ENCODE measurements at places on chromosomes 1 and 21.

DNA sequence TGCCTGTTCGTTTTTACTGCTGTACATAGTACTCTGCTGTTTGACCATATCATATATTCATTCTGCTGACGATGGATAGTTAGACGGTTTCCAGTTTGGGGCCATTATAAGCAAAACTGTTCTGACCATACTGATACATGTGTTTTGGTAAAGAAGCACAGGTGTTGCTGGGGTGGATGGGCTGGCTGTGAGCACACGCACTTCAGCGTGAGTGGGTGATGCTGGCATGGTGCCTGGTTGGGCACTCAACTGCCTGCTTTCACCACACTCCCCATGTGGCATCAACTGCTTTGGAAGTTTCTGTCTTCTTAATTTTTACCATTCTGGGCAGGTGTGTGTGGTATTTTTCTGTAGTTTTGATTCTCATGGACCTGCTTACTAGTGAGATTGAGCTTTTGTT lies 37.3 kb downstream of the ADARB1 start:
- no peak for DNase-seq

- no peak for DNase-seq
Observed at GRCh38 chr1:77686796-77687518, 4.5 kb upstream of the ZZZ3 start.

GRCh38 chr21:39109596-39110210 lies 73.5 kb downstream of the PSMG1 start:
- no peak for DNase-seq

DNA sequence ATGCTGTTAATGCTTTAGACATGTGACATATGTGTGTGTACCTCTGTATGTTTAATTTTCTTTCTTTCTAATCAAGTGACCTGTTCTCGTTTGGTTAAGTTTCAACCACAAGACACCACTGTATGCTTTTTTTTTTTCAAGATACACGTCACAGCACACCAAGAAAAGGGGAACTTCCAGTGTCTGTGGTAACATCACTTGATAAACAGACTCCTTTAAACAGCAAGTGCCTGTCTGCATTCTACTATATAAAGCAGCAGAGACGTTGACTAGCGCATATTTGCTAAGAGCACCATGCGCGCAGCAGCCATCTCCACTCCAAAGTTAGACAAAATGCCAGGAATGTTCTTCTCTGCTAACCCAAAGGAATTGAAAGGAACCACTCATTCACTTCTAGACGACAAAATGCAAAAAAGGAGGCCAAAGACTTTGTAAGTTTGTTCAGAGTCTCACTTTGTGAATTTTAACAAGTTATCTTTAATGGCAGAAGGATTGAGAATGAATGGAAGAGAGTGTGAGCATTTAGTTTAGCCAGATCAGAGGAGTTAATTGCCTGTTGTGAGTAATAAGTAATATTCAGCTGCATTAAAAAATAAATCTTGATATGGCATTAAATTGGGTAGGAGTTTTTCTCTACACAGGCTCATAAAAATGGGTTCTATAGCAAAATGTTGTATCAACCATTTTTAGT lies at the start of gene RGS1:
Gene RGS1 (plus strand): TSS at position 275 of the 691 bp plus-strand sequence. CDS start 20 bp downstream, at position 295.
- peak; percentile 56 for DNase-seq

GRCh38 chr1:115744646-115745275 lies 23.8 kb downstream of the CASQ2 start:
- DNase-seq: no peak

DNA sequence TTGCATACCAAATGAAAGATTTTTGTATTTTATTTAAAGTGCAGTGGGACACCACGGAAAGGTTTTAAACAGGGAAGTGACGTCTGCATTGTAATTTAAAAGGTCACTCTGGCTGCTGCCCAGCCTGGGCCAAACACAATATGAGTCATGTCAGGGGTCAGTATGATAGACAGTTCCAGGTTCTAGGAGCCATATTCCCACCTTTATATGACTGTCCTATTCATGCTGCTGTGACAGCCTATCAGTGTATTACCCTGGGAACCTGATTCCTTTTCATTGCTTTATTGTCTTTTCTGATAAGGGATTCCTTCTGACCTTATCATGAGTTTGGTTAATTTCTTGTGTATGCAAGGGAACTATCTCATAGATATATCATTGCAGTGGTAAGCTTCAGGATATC lies 5.3 kb downstream of the VANGL1 start:
- no peak for DNase-seq

DNA sequence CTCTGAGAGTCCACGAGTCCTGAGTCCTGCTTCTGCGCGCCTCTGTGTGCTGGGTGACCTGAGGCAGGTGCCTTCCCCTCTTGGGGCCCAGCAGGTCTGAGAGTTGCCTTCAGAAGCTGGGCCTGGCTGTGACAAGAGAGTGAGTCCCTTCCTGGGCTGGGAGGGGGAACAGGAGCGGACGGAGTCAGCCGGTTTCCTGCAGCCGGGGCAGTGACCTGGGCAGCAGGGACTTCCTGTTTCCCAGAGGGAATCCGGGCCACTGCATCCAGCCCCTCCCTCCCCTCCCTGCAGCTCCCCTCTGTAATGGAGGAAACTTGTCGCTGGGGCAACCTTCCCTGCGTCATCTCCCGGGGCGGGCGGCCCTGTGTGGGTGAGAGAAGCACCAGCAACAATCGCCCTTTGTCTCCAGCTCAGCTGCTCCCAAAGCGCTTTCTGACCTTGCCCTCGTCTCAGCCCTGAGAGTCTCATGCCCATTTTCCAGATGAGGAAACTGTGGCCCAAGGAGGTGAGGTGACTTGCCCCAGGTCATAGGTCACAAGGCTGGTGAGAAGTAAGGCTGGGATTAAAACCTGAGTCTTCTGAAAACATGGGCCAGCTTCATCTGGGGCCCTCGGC lies 61.1 kb downstream of the SDC3 start:
- no peak for DNase-seq

GRCh38 chr1:27152004-27152828 lies 2.7 kb downstream of the SLC9A1 start:
- DNase-seq: no peak

DNA sequence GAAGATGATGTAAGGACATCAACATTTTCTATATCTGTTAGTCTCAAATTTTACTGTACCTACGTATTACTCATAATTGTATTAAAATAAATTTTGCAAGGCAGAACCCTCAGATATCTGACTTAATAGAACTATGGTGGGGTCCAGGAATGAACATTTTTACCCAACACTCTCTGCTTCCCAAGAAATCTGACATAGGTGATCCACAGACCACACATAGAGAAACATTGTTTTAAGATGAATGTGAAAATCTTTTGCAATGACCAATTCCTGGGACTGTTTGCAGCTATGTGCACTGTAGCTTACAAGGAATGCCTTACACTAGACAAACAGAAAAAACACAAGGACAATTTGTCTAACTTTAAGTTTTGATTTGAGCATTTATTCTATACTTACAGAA lies 645.6 kb upstream of the ADGRL2 start:
- no peak for DNase-seq

- no peak for DNase-seq
Observed at GRCh38 chr1:51268634-51269033, 32.6 kb downstream of the RNF11 start.

DNA sequence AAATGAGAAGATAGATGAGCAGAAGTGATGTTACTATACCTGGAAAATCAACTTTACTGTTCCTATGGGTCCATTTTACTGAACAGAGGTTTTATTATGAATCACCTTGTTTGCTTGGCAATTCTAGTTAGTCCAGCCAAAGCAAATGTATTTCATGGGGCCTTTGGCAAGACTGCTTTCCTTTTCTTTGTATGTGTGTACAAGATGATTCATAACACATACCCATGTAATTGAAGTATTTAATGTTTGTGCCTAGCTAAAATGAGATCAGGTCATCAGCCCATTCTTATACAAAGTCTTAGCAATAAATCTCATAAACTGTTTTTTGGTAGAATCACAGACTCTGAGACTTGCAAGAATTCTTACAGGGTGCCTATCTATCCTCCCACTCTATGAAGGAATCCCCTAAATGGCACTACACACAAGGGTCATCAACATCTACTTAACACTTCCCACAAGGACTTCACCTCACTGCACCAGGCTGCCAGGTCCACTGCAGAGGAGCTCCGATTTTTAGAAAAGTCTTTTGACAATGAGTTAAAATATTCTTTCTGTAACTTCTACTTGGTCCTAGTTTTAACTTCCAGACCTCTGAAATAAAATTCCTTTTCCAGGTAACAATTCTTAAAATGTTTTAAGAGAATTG lies 58.5 kb downstream of the LPAR3 start:
- DNase-seq: no peak

DNA sequence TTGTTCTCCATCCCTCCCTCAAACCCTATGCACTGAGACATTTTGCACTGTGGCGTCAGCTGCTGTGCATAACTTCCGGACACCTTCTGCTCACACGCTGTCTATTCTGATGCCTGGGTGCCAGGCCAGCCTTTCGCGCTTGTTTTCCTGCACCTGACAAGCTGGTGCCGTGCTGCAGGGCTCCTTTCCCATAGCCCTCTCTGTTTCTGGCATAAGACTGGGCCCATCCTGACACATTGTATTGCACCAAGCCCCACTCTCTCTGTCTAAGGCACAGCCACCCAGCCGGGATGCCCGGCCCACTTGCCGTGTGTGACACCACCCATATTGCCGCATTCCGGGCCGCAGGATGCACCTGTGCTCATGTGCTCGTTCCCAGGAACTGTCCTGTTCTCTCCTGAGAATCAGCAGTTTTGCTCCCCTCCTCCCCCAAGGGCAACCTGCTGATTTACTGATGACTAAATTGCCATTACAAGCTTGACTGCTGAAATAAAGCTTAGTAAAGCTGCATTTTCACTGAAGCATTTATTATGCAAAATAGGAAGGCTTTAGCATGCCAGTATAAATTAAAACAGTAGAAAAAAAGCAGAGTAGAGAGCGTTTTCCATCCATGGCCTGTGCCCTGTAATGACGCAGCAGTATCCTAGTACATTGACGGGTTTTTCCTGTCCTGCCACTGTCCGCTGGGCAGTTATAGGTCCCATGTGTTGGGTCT lies 88.0 kb downstream of the CD247 start:
- DNase-seq: no peak

DNA sequence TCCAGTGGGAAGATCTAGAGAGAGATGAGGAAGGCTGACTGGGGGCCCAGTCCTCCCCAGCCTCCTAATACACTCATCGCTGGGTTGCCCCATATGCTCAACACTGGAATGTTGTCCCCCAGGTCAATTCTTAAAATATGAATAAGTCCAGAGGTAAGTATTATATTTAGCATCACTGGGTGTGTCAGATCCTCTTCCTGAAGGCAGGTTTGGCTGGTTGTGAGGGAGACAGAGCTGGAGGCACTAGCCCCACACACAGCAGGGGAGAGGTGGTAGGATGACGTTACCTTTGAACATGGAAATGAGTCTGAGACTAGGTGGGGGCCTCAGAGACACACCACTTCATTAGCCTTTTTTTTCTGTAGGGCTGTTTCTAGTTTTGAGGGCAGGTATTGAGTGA lies 42.6 kb downstream of the SLC44A3 start:
- DNase-seq: no peak

DNA sequence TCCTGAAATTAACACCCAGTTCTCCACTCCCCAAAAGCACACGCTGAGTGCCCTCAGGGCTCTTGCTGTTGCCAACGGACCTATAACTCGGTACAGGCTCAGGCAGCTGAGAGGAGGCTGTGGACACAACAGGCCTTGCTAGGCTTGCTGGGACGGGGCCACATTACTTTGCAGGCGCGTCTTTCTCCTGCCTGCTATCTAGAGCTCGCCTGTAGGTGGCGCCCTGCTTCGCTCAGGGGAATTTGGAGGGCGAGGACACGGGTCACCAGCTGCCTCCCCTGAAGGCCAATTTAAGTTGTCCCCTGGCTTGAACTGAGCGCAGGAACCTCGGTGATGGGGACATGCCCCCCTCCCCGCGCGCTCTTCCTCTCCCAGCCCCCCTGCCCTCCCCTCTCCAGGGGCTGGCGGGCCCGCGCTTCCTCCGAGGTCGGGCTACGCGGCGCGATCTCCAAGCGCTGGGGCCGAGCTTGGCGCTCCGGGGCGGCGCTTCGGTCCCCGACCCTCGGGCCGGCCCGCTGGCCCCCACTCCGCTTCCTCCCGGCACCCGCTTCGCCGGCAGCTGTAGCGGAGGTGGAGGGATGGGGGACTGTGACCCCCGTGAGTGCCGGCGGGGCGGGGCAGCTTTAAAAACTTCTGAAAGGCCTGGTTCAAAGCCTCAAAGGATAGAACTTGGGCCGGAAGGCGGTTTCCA lies 32.4 kb upstream of the NFIA start:
- peak; percentile 91 for DNase-seq

DNA sequence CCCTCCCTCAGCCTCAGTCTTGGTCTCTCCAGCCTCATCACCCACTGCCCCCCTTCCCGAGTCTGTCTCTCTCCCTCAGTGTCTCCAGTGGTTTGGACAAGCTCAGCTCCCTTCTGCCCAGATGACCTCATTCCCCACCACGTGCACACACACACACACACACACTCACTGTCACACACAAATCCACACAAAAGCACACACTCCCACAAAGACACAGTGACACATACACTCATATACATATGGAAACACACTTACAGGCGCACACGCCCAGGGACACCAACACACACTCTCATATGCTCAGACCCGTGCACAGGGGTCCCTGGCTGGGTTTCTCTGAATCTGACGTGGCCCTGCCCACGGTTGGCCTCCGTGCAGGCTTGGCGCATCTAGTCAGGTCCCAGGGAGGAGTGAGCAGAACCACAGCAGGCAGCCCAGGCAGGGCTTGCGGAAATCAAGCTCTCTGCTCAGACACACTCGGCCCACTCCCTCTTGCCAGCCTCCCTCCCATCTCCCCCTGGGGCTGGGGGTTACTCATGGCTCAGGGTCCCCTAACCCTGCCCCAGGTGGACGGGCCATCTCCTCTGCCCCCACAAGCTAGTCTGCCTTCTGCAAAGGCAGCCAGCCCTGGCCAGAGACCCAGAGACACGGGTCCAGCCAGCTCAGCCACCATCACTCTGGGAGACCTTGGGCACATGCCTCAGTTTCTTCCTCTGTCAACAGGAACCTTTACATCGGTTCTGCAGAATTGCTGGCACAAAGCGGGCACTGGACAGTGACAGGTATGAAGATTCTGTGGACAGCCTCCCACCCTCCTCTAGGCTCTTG lies 38.5 kb upstream of the FAM131C start:
- DNase-seq: no peak

- no peak for DNase-seq
Observed at GRCh38 chr1:7555391-7556185, 215.5 kb upstream of the VAMP3 start.

DNA sequence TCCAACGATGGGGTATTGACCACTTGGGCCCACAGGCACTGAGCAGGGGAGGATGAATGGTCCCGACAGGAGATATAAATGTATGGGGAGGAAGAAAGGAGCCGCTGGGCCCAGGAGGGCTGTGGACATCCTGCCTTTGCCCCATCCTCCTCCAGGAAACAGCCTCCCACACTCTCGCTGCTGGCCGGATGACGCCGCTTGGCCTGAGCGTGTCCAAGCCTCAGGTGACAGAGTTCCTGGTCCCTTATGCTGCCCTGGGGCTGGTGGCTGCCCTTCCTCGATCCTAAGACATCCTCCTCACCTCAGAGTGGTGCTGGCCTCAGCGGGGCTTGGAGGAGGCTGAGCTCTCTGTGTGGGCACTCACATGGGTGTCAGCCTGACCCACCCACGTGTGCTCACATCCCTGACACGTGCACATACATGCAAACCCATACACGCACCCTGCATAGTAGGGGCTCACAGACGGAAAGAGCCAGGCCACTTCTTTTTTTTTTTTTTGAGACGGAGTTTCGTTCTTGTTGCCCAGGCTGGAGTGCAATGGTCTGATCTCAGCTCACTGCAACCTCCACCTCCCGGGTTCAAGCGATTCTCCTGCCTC lies 5.9 kb upstream of the SERINC2 start:
- DNase-seq: no peak

- DNase-seq: no peak
Observed at GRCh38 chr1:25541889-25542658, 1.3 kb upstream of the LDLRAP1 start.

All from stimulated activated naive CD8-positive, alpha-beta T cell treated with anti-CD3 and anti-CD28 coated beads, Interleukin-15, amount 100 ng/mL, for 72 hours (primary cell).